ENCODE measurements at places on chromosomes 2 and 18. TPM values are rescaled to one million over a fixed set of nuclear protein-coding genes. Genes with fewer than 3 reads are reported as not detected.

Gene IL36G
- not detected for total RNA-seq

Gene CLEC4F
- not detected for total RNA-seq

Gene GKN1
- not detected for total RNA-seq

Gene ORC2
- total RNA-seq: 10.6 TPM

- no peak for DNase-seq
Observed at GRCh38 chr2:64396551-64396950, 57.4 kb upstream of the LGALSL start.

DNA sequence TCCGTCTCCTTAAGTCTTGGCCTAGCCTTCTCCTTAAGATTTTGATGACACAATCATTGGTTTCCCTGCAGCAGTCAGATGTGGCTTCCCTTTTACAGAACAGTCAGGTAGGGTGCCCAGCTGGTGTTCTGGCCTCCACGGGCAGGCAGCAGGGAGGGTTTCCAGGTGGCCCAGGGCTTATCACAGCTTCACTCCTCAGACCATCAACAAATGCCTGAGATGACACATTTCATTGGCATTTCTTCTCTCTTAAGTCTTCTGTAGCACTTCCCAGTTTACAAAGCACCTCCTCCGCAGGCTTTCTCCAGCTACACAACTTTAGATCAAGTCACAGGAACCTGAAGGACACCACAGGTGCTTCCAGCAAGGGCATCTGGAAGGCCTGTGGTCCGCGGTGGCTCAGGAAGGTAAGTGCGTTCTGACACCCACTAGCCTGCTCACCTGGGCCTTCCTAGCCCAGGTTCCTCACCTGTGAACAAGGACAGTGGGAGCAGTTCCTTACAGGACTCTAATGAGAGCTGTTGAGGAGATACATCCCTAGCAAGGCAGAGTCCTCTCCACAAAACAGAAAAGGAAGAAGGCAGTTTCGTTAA lies 37.6 kb downstream of the PTPN18 start:
- no peak for DNase-seq

GRCh38 chr2:196413821-196414274 lies 225.7 kb upstream of the CCDC150 start:
- no peak for DNase-seq

DNA sequence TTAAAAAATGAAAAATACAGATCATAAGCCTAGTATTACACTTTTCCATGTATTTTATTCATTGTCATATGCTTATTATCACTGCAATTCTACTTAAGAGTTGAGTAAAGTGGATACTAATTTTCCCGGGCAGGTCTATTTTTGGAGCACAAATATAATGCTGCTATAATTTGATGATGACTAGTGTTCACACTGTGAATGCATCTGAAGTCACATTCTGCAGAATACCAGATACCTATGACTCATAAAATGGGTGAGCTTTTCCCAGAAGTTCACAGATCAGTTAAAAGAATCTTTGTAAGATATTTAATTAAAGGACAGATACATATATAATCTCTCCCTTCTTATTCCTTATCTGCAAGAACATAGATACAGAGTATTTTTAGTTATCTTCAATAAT lies 79.8 kb upstream of the MC4R start:
- DNase-seq: no peak

GRCh38 chr2:52082646-52083045 lies 1050.7 kb upstream of the NRXN1 start:
- DNase-seq: no peak

- DNase-seq: no peak
Observed at GRCh38 chr2:155273323-155273722, 574.8 kb downstream of the KCNJ3 start.

DNA sequence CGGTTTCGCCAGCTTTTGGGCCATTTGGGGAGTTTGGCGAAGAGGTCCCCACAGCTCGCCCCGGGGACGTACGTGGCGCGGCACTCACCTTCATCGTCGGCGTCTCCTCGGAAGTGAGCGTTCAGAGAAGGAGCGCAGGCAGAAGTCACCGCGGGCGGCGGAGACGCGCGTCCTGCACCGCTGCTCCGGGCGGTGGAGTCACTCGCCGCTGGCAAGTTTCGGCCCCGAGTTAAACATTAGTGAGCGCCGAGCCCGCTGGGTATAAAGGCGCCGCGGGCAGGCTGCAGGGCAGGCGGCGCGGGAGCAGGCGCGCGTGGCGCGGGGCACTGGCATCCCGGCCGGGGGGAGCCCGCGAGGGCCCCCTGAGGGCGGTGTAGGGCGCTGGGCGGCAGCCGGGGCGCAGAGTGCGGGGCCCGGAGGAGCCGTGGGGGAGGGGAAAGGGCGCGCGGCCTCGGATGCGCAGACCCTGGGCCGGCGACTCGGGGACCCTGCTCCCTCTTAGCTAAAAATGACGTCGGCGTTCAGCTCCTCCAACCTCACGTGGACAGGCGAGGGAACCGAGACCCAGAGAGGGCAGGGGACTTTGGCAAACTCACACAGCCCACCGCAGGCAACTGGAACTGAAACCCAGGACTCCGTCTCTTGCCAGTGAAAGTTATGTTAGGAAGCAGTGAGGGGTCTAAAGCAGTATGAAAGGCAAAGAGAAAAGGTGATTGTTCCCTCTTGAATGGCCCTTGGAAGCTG lies at the start of gene DPP4:
TSS of gene DPP4 (minus strand) at position 328 of the 744 bp plus-strand sequence. CDS start at position 94, 234 bp downstream.
- DNase-seq: peak; percentile 86

- no peak for DNase-seq
Observed at GRCh38 chr18:79030680-79031079, 38.5 kb upstream of the ATP9B start.

Measured in right lobe of liver (tissue), 6 donors.